ENCODE measurements at places on chromosomes 16 and 17.
A peak's percentile ranks its signal among the peaks of the same experiment; 100 is the strongest.

- DNase-seq: no peak
Measured at GRCh38 chr16:66931665-66932064, 2.5 kb downstream of the CIAO2B start.

DNA sequence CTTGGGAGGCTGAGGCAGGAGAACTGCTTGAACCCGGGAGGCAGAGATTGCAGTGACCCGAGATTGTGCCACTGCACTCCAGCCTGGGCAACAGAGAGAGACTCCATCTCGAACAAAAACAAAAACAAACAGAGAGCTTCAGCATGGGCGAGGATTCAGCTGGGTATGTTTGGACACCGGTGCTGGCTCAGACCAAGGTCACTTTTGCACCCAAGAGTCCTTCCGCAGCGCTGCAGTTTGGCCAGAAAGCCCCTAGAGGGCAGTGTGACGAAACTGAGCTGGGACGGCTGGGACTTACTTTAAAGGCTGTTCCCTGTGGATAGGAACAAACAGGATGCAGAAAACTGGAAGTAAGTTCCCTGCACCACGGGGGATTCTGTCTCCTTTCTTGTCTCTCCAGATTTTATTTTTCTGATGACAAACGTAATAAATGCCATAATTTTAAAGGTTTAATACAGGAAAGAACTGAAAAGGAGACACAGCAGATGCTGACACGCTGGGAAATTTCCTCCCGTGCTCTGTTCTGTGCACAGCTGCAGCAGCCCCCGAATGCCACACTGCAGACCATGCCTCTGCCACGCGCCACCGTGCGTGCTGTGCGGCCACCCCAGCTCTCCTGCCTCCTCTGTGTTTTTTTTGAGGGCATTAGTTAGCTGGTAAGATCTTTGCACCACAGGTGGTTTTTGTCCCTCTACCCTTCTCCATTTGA, 25.2 kb upstream of the USP36 start:
- DNase-seq: peak; percentile 40

DNA sequence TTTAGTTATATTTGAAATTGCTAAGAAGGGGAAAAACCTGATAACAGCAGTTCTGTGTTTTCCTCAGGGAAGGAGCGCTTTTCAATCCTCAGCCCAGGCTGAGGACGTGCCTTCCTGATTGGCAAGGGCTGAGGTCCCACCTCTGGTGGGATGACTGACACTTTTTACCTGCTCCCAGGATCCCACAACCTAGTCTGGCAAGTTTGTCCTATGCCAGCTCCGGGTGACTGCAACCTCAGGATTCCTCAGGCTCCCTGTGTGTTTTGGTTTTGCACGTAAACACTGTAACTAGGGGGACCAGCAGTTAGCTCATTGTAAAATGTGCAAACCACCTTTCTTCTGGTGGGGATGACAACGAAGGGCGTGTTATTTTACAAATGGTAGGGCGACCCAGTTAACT, 7.5 kb downstream of the MARCHF10 start:
- no peak for DNase-seq

GRCh38 chr16:87284183-87284582, 33.0 kb downstream of the C16orf95 start:
- DNase-seq: no peak

DNA sequence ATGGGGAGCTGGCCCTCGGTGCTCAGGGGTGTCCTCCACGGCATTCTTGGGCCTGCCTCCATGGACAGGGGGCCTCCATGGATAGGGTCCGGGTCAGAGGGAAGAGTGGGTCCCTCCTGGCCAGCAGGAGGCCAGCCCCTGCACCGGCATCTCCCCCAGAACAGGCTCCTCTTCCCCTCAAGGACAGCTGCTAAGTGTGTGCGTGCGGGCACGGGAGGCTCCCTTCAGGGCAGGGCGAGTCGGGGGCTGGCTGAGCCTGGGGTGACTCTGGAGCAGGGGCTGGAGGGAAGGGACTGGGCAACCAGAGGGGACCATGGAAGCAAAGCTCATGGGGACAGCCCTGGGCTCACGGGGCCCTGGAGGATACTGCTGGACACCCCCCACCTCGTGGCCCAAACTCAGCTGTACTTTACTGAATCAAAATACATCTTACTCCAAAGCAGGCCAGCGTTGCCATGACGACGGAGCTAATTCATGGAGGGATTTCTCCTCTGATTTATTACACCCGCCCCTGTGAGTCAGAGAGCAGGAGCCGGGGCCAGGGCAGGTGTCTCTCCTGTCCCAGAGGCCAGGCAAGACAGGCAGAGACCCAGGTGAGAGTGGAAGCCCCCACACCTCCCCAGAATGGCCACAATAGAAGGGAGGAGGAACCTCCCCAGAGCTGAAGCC, 2.1 kb downstream of the CASKIN1 start:
- no peak for DNase-seq

DNA sequence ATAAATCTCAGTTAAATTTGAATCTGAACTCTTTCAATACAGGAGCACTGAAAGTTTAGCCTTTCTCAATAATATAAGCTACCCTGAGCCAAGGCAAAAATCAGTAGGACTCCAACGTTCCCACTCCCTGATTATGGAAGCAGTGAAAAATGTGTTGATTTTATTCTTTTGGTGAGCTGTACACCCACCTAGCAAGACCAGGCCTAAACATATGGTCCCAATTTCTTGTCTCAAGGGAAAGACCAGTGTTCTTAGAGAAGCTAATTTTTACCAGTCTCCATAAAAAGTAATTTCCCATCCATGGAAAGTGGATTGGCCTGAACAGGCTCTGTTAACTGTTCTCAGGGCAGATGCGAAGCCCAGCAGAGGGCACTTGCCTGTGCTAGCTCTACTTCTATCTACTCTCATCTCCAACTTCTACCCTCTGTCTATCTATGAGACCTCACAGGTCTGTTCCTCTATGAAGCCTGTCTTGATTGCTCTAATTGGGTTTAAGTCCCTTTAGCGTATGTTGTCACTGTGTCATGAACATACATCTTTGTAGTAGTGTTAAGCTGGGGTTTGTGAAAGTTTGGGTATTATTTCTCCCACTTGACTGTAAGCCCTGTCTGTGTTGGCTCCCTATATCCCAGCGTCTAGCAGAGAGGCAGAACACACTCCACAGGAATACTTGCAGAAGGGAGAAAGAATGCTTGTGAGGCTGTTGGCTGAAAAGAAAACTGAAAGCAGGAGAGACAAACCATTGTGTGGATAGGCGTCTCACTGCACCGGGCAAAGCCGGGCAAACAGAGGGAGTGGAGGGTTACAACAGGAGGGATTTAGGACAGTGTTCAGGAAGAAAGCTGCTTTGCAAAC, 167.1 kb upstream of the MAF start:
- DNase-seq: peak; percentile 6

GRCh38 chr16:50238868-50239301, 27.5 kb upstream of the ADCY7 start:
- no peak for DNase-seq

GRCh38 chr17:41103896-41104295, 1.3 kb upstream of the KRTAP4-9 start:
- no peak for DNase-seq

DNA sequence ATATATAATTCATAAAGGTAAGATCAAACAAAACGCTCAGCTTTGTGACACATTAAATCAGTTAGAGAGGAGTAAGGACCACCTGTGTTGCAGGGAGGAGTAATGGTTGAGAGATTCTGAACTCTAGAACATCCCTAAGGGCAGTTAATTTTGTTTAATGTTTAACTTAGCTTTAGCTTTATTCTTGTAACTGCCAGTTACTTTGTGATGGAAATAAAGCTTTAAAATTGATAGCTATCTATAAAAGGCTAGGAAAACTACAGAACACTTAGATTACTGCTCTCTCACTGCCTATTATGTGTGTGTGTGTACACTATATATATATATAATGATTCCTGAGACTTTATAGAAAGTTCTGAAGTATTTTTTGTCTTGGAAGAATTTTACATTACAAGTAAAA, 37.8 kb downstream of the PTRH2 start:
- DNase-seq: no peak

DNA sequence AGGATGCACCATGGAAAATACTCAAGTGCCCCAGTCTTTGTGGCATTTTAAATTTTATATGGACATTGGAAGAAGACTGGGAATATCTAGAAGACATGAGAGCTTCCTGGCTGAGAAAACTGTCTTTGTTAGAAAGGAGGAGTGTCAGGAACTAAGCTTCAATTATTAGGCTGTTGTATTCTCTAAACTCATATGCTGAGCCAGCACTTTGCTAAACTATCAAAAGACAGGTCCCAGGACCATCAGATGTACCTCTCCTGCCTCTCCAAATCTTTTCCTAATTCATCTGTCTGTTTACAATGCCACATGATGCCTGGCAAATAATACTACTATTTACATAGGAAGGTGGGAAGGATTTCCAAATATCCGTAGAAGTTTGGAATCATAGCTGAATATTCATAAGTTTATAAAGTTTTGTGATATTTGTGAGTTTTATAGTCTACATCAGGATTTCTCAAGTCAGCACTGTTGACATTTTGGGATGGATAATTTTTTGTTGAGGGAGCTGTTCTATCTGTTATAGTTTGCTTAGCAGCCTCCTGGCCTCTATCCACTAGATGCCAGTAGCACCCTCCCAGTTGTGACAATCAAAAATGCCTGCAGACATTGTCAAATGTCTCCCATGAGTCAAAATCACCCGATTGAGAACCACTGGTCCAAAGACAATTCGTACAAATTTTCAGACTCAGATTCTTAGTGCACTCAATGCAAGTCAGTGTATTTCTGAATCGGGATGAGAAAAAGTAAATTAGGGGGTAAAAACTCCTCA, 61.2 kb upstream of the NETO2 start:
- no peak for DNase-seq

DNA sequence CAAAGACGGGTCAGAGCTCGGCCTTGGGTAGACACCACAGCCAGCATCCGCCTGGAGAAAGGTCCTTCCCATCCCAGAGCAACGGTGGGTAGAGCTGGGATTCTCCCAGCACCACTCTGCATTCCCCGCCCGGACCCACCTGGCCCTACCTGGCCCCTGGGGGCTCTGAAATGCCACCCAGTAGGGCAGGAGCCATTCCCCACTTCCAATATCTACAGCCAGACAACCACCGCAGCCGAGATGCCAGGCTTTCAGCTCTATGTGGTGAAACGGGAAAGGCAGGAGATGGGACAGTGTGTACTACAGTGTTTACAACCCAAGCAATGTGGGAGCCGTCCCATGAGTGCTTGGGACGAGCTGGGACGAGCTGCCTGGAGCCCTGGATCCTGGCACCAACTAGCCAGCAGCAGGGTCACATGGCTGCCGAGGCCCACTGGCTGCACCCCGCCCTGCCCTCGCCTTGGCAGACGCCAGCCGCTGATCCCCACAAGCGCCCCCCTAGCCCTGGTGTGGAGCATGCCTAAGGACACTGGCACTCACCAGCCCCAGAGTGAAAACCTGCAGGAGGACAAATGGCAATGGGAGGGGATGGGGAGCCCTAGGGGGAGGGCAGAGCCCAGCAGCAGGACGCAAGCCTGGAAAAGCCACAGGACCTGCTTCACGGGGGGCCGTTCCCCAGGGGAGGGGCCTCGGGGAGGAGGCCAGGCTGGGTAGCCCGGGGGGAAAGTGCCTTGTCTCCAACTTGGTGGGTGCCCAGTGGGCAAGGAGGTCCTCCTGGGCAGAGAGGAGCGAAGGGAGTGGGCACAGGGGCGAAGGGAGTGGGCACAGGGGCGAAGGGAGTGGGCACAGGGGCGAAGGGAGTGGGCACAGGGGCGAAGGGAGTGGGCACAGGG, 13.5 kb downstream of the TMC6 start:
- DNase-seq: peak; percentile 92
